ENCODE measurements at places on chromosomes 1 and 21. TPM values are rescaled to one million over a fixed set of nuclear protein-coding genes. Genes with fewer than 3 reads are reported as not detected.

OR2L13 gene
- total RNA-seq, result not detected

RPAP2 gene
- total RNA-seq, result 20.3 TPM

DNA sequence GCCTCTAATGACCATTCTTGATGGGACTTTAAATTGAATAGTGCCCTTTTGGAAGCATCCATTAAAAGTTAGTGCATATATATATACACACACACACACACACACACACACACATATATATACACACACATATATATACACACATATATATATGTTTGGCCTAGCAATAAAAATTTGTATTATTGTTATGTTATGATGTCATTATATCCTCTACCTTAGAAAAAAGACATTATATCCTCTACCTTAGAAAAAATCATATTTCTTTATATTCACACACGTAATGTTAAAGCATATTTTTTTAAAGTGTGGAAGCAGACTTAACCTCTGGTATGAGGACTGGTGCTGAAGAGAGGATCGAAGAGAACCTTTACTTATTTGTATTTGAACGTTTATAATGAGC, 43.3 kb downstream of the EBNA1BP2 start:
- H3K27ac ChIP-seq, result no peak overlapping the region
- H3K4me3 ChIP-seq, result no peak overlapping the region
- no peak for DNase-seq
- no peaks in the 10 kb centered on the region for H3K36me3 ChIP-seq
- H3K27me3 ChIP-seq, result no peaks in the 10 kb centered on the region

- H3K27me3 ChIP-seq, result no peaks in the 10 kb centered on the region
- no peak overlapping the region for H3K4me3 ChIP-seq
- H3K27ac ChIP-seq, result no peak overlapping the region
- no peak for DNase-seq
Measured at GRCh38 chr1:64111787-64112186, 91.6 kb upstream of the UBE2U start.

DNA sequence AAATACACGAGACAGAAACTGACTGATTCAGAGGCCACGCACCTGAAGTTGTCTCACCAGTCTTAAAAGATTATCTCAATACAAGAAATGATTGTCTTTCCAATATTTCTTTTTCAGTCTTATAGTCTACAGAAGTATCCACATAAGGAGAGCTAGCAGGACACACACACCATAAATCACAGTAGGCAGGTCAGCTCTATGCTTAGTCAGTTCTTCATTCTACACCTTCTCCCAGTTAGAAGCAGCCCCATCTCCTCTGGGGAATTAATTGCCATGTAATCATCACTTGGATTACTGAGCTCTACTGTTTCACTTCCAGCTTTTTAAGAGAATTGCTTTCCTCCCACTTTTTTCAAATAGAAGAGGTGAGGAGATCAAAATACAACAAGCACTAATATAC, 59.6 kb downstream of the SMYD3 start:
- no peak overlapping the region for H3K4me3 ChIP-seq
- no peaks in the 10 kb centered on the region for H3K4me1 ChIP-seq
- no peak for DNase-seq
- H3K27me3 ChIP-seq, result no peaks in the 10 kb centered on the region

DNA sequence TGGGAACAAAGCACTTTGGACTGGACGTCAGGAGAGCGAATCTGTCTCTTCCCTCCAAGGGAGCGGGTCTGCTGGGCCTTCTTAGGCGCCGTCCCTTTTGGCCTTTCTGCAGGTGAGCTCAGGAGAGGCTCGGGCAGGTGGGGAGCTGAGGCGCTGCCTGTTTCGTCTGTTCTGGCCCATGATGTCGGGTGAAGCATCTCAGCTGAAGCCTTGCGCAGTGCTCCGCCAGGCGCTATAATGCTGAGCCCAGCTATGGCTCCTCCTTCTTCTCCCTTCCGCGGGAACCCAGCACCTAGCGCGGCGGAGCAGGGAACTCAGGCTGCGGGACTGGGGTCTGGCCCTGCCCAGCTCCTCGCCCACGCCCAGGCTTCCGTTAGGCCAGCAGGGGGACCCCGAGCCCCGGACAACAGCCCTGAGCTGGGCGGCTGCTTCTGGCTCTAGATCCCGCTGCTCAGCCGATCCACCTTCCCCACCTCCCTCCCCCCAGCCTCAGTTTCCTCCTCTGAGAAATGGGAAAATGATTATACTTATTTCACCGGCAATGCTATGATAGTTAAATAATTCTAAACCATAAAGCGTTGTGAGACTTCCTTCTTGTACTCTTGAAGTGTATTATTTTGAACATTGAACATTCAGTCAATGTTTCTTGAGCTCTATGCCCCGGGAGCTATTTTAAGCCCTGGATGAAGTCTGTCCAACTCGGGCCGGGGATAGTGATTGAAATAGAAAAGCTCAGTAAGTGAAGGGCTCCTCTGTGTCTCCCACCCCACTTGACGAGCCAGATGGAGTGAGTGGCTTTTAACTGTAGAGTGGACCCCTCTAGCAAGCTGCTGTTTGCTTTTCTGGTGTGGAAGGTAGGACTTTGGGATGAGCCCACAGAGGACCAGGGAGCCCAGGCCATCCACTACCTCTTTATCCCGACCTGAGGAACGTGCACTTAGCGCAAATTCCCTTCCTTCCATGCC, 9.6 kb upstream of the ADORA1 start:
- no peaks in the 10 kb centered on the region for H3K27me3 ChIP-seq
- H3K36me3 ChIP-seq, result no peaks in the 10 kb centered on the region
- no peak overlapping the region for H3K4me3 ChIP-seq
- DNase-seq, result no peak
- no peak overlapping the region for H3K27ac ChIP-seq

- DNase-seq, result no peak
- no peak overlapping the region for H3K27ac ChIP-seq
- no peaks in the 10 kb centered on the region for H3K36me3 ChIP-seq
- peaks cover 62% of the 10 kb centered on the region for H3K27me3 ChIP-seq
- no peak overlapping the region for H3K4me3 ChIP-seq
Measured at GRCh38 chr1:36851087-36851486, 183.2 kb downstream of the GRIK3 start.

DNA sequence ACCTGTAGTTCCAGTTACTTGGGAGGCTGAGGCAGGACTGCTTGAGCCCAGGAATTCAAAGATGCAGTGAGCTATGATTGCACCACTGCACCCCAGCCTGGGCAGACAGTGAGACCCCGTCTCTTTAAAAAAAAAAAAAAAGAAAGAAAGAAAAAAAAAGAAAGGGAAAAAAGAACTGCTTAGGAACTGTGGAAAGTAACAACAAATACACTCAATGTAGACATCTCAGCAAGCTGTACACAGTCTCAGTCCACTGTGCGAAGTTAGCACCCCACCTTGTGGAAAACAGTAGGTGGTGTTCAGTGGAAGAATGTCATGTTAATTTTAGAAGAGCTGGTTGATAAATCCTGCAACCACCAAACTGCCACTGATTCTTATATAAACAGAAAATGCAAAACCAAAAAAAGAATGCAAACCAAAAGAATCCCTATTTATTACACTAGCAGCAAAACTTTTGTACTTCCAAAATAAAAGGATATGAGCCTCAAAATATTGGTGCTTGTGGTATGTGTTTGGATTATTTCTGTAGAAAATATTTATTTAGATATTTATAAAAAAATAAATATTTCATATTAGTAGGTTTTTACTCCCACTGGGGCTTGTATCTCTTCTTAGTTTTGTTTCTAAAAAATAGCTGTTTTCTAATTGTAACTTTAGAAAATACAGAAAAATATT, 31.1 kb downstream of the ALG14 start:
- peak; percentile 79 for DNase-seq
- peaks cover 32% of the 10 kb centered on the region for H3K4me1 ChIP-seq
- H3K36me3 ChIP-seq, result no peaks in the 10 kb centered on the region
- H3K4me3 ChIP-seq, result no peak overlapping the region
- H3K27ac ChIP-seq, result 0 out of 2 replicates have a peak overlapping the region, but pooled peaks have one; percentile 62

DNA sequence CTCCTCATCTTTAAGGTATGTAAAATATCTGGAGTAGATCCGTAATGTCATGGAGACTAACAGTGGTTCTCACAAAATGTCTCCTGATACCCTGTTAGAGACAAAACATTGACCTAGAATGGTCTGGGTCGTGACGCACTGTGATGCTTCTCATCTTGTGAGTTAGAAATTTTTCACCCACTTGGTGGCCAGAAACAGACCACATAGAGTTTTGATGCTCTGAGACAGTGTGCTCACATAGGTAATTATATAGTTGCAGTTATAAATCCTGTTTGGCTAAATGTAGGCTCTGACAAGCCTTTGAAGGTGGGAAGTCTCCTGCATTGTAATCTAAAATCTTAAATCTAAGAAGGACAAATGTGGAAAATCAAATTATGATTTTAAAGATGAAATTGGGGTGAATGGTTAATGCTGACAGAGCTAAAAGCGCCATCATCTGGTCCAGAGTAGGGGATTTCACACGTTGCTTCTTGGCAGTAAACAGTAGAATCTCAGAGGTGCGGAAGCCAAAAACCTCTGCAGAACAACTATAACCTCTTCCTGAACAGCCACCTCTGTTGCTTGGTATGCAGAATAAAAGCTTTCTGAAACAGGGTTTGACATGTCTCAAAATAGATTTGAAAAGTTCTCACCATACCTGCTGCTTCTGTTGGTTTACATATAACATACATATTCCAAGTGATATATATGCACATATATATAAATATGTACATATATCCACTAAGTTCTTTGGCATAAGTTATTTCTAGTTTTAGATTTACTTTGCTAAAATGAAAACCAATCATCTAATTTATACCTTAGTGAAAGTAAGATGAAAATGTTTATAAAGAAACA, 17.1 kb downstream of the RPAP2 start:
- H3K27me3 ChIP-seq, result no peaks in the 10 kb centered on the region
- H3K4me3 ChIP-seq, result no peak overlapping the region
- H3K4me1 ChIP-seq, result no peaks in the 10 kb centered on the region

- H3K4me1 ChIP-seq, result no peaks in the 10 kb centered on the region
- no peak overlapping the region for H3K27ac ChIP-seq
- DNase-seq, result no peak
Measured at GRCh38 chr1:240484804-240485443, 127.0 kb downstream of the GREM2 start.

GRCh38 chr1:46043458-46044017, 88.9 kb downstream of the PIK3R3 start:
- no peaks in the 10 kb centered on the region for H3K27me3 ChIP-seq
- peaks cover 20% of the 10 kb centered on the region for H3K4me1 ChIP-seq
- no peak overlapping the region for H3K27ac ChIP-seq
- peaks cover 47% of the 10 kb centered on the region for H3K36me3 ChIP-seq
- DNase-seq, result no peak
- H3K4me3 ChIP-seq, result no peak overlapping the region
